ENCODE measurements at places on chromosomes 1 and 21. TPM values are rescaled to one million over a fixed set of nuclear protein-coding genes. Genes with fewer than 3 reads are reported as not detected.

Gene KCNE1
- total RNA-seq: 0.59 TPM

Gene HES3
- total RNA-seq: not detected

Gene LCE2C
- not detected for total RNA-seq

Gene TRNAU1AP
- total RNA-seq: 32.3 TPM

Gene DSTYK
- total RNA-seq: 10.7 TPM

Gene TRIM63
- not detected for total RNA-seq

Gene FCGR3B
- not detected for total RNA-seq

Gene TMEM81
- total RNA-seq: 1.5 TPM

Gene S100A2
- total RNA-seq: 1.5 TPM

Gene PDZK1
- total RNA-seq: 0.39 TPM

Gene CDC14A
- 3.3 TPM for total RNA-seq

Gene RIIAD1
- total RNA-seq: not detected

Gene CNR2
- not detected for total RNA-seq

Gene S1PR1
- total RNA-seq: 6.6 TPM

Gene HSPA13
- total RNA-seq: 30.9 TPM

Gene ALX3
- not detected for total RNA-seq

Gene SPRR1A
- total RNA-seq: not detected
